ENCODE measurements at places on chromosomes 6 and 20. TPM values are rescaled to one million over a fixed set of nuclear protein-coding genes. Genes with fewer than 3 reads are reported as not detected.

DNA sequence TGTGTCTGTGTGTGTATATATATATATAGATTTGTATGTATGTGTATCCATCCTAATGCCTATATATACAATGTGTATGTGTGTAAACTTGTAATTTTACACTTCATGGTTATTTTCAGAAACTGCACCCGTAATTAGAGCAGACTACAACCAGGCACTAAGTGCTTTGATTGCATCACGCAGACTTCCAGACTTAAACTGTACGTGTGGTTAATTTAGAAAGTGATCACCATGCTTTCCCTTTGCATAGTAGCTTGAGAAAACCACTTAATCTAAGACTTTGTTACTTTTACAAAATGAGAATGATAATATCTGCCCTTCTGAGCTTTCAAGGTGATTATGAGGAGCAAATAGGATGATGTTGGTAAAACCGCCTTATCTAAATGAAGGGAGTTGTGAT lies 50.1 kb upstream of the E2F3 start:
- H3K4me1 ChIP-seq: peaks cover 18% of the 10 kb centered on the region
- H3K36me3 ChIP-seq: peaks cover 4% of the 10 kb centered on the region
- no peak overlapping the region for H3K4me3 ChIP-seq
- no peak overlapping the region for H3K27ac ChIP-seq
- no peak for DNase-seq

DNA sequence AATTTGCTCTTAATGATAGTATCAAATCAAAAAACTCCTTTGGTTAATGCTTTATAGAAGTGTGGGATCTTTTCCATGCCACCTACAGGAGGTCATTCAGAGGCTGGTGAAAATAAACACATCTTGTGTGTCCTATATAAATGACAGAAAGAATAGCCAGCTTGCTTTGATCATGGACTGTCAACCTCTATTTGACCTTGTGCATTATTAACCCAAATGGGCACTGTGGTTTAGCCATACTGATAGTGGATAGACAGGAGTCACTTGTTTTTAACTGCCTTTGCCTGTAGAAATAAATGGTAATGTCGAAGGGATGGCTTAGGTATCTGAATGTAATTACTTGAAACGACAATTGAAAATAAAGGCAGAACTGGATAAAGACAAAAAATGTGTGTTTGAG lies 123.8 kb downstream of the CDKAL1 start:
- H3K36me3 ChIP-seq: peaks cover 26% of the 10 kb centered on the region
- no peak overlapping the region for H3K4me3 ChIP-seq
- no peak overlapping the region for H3K27ac ChIP-seq
- H3K4me1 ChIP-seq: peaks cover 1% of the 10 kb centered on the region
- no peak for DNase-seq

- no peaks in the 10 kb centered on the region for H3K4me1 ChIP-seq
- no peaks in the 10 kb centered on the region for H3K27me3 ChIP-seq
- H3K4me3 ChIP-seq: no peak overlapping the region
- H3K27ac ChIP-seq: no peak overlapping the region
Measured at GRCh38 chr20:61524951-61525666, 273.0 kb downstream of the CDH4 start.

Gene F13A1
- total RNA-seq: not detected

Gene ZBTB46
- total RNA-seq: 0.84 TPM

GRCh38 chr6:45663251-45664221 lies 285.8 kb upstream of the SUPT3H start:
- no peak overlapping the region for H3K4me3 ChIP-seq
- H3K36me3 ChIP-seq: no peaks in the 10 kb centered on the region
- peaks cover 27% of the 10 kb centered on the region for H3K27me3 ChIP-seq

- H3K36me3 ChIP-seq: peaks cover 1% of the 10 kb centered on the region
- no peak overlapping the region for H3K27ac ChIP-seq
- H3K27me3 ChIP-seq: peaks cover 34% of the 10 kb centered on the region
- no peak overlapping the region for H3K4me3 ChIP-seq
Measured at GRCh38 chr20:57598060-57598459, 22.2 kb downstream of the ZBP1 start.

DNA sequence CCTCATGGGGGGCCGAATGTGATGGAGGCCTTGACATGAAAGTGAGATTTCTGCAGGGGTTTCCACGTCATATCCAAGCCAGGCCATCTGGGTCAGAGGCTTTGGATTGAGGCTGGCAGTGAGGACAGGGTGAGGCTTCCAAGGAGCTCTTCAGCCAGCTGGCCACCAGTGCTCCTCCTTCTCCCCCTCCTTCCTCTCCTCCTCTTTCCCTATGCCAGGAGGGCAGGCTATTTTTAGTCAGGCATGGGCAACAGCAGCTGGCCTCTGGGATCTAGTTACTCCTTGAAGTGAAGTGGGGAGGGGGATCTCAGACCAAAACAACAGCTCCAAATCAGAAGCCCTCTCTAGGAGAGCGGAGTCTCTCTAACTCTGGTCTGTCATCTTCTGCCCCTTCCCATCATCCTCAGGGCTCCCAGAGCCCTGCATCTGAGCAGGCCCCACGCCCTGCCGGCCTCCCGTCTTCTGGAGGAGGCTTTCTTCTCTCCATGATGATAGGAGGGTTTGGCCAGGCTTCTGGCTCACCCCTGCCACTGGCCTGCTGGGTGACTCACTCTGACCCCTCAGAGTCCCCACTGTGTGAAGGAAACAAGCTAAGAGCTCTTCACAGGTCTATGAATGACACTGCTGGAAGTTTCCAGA lies 612 bp downstream of the TNNC2 start:
- H3K4me3 ChIP-seq: no peak overlapping the region
- H3K27me3 ChIP-seq: peaks cover 34% of the 10 kb centered on the region
- no peak overlapping the region for H3K27ac ChIP-seq
- no peak for DNase-seq
- peaks cover 13% of the 10 kb centered on the region for H3K4me1 ChIP-seq

GRCh38 chr20:34240693-34241615 lies at the start of gene ASIP:
Gene ASIP (plus strand): TSS chr20:34241423. CDS start chr20:34260375, 18,952 bp downstream.
- H3K4me1 ChIP-seq: peaks cover 4% of the 10 kb centered on the region
- H3K36me3 ChIP-seq: peaks cover 4% of the 10 kb centered on the region
- no peak within 1 kb of the TSS for H3K27ac ChIP-seq
- no peak within 1 kb of the TSS for H3K4me3 ChIP-seq

Gene OR2B3
- total RNA-seq: not detected

DNA sequence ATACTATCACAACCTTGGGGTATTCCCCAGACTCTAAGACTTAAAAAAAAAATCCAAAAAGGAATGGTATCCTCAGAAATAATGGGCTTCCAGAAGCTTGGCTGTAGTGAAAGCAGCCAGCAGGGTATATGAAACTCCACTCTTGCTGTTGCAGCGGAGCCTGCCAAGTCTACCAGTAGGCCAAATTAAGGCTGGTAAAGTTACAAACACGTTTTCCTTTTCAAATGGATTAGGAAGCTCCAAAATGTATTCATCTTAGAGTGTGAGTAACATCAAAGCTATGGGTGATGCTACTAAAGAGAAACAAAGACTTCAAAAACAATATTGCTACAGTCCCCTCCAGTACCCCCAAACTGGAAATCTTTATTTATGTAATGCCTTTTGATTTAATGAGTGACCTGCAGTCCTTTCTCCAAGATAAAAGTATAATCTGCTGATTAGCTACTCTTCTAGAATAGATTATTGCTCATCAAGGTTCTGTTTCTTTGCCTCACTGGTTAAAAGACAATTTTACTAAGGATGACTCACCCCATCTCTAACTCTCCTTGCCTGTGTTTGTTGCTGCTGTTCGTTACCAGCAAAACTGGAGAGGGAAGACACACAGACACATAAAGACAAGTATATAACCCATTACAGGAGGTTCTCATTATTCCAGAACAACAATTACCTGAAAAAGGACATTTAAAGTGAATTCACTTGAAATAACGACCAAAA lies 84.9 kb downstream of the BTBD9 start:
- H3K4me1 ChIP-seq: peaks cover 4% of the 10 kb centered on the region
- H3K4me3 ChIP-seq: no peak overlapping the region
- no peaks in the 10 kb centered on the region for H3K27me3 ChIP-seq
- peaks cover 3% of the 10 kb centered on the region for H3K36me3 ChIP-seq

Gene EDN1
- total RNA-seq: not detected

DNA sequence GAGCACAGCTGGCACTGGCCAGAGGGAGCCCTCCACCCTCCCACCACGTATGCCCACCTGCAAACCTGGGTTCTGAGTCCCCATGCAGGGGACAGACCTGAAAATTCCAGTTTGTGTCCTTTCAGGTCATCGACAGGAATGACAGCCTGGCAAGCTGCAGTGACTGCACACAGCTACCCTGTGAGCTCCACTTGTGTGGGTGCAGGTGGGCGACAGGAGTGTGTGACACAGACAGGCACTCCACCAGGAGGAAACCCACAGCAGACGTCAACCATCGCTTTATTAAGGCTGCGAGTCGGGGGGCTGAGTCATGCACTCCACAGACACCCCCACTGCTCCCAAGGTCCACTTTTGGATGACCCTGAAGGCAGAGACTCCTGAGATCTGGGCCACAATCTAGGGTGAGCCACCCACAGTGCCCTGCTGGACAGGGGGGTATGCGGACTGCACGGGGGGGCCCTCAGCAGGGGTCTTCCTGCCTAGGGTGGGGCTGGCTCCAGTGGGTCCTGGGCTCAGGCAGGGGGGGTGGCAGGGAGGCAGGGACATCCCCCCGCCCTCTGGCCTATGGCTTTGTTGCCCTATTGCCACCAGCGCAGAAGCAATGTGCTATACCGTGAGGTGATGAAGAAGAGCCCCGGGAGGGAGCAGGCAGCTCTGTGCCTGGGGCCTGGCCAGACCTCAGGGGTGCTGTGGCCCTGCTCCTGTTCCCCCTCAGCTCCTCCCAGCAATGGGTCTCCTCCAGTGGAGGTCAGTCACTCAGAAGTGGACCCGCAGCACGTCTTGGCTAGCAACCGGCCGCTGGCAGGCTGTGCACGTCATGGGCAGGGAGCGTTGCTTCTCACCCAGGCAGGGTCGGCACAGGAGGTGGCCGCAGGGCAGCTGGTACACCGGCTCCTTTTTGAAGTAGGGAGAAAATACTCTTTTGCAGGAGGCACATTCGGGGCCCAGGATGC lies 25.1 kb upstream of the AVP start:
- no peaks in the 10 kb centered on the region for H3K4me1 ChIP-seq
- H3K36me3 ChIP-seq: peaks cover 7% of the 10 kb centered on the region
- DNase-seq: no peak
- H3K27me3 ChIP-seq: no peaks in the 10 kb centered on the region
- H3K27ac ChIP-seq: no peak overlapping the region

DNA sequence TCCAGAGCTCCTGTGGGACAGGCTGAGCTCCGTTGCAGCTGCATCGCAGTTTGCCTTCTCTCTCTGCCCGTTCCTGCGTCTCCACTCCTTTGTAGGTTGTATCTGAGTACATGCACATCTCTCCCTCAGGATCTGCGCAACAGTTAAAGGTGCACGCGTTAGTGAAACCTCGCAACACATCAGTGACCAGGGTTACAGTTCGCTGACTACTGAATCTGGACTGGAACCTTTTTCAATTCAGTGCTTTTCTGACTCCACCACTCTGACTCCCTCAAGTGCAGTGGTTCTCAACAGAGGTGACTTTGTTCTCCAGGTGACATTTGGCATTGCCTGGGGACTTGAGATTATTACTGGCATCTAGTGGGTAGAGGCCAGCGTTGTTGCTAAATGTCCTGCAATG lies 44.0 kb downstream of the UST start:
- no peak overlapping the region for H3K27ac ChIP-seq
- DNase-seq: no peak
- H3K4me3 ChIP-seq: no peak overlapping the region
- H3K4me1 ChIP-seq: peaks cover 4% of the 10 kb centered on the region
- H3K36me3 ChIP-seq: no peaks in the 10 kb centered on the region
